ENCODE measurements at places on chromosomes 6 and 20.

DNA sequence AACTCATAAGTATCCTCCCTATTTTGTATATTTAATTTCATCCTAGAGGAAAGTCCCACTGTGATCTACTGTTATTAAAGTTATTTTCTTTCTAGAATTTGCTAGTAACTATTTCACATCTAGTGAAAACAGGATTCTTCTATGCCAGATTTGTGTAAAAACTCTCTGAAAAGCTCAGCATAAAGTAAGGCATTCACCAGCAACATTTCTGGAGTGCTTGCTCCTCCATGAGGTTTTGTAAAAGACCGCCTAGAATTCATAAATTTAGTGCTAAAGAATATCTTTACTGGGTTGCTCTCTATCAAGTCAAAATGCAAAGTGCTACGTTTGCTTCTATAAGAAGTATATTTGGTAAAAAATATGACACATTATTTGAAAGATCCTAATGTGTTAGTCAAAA is 173.5 kb upstream of the IRAK1BP1 start:
- DNase-seq = no peak

DNA sequence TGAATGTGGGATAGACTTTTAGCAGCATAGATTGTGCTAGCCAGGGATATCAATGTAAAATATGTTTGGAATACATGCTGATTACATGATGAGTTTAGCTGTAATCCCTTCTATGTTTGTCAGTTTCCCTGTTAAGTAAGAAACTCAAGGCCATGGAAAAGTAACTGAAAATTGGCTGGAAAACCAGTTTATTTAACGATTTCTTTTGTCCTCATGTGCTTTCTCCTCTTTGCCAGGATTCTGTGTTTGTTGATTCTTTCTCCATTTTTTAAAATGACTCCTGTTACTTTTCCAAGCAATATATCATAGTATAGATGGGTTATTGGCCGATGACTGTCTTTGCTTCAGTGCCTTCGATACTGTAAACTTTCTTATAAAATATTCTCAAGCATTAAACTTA is 87.5 kb downstream of the SAMD5 start:
- DNase-seq = no peak

- peak; percentile 70 for DNase-seq
Measured at GRCh38 chr6:29737707-29738630, 14.7 kb downstream of the HLA-F start.

GRCh38 chr20:15616626-15617025 is 956.6 kb downstream of the KIF16B start:
- no peak for DNase-seq

GRCh38 chr6:20763296-20763695 is 229.0 kb downstream of the CDKAL1 start:
- no peak for DNase-seq

Measured in nephron progenitor cell (in vitro differentiated cells).